ENCODE measurements at places on chromosomes 5 and 9.

DNA sequence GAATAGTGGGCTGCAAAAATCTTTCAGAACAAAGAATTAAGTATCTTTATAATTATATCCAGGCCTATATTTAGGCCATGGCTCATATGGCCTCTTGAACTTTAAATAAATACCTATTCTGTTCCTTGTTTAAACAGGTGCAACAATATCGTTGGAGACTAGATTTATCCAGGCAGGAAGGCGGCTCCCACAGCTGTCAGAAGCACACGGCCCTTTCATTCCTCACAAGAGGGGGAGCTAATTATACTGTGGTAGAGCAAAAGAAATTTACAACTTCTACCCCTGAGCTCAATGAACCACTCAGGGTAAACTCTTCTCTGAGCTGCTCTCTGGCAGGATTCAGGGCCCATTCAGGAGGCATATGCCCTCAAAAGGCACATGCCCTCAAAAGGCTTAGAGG, 31.3 kb downstream of the TMEM174 start:
- DNase-seq, result no peak

DNA sequence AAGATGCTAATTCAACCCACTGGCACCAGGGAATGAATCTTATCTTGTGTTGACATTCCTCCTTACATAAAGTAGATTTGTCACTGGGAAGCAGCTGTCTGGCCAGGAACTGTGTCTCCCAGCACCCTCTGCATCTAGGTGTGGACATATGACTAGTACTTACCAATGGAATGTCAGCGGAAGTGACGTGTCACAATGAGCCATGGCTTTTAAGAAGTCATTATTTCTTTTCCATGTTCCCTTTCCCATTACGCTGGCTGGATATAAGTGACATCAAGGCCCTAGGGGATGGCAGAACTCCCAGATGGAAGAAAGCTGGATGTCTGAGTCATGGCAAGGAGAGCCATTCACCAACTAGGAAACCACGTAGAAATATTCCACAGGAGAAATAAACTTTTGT, 84.7 kb upstream of the MAST4 start:
- DNase-seq, result no peak

DNA sequence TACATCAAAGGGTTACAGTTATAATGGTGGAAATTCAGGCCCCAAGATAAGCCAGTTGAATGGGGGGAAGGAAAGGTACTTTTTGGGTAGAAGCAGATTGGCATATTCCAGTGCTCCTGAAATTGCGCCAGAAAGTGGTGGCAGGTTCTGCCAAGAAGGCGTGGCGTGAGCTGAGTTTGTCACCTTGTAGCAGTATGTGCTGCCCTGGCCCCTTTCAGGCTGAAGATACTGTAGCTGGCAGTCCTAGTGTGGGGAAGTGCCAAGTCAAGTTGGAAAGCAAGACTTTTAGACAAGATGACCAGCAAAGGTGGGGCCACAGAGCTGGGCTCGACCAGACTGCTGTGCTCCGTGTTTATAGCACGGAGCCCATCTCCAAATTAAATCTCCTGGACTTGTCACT, 133.6 kb upstream of the GLRA1 start:
- no peak for DNase-seq

GRCh38 chr5:162193012-162193411, 125.4 kb downstream of the GABRG2 start:
- no peak for DNase-seq

GRCh38 chr5:82911910-82912309, 165.3 kb downstream of the TMEM167A start:
- no peak for DNase-seq
